ENCODE measurements at places on chromosomes 1 and 21. TPM values are rescaled to one million over a fixed set of nuclear protein-coding genes. Genes with fewer than 3 reads are reported as not detected.

Gene GJA8
- total RNA-seq = not detected

Gene LRRC7
- total RNA-seq = under 0.01 TPM

Gene CYP4A11
- not detected for total RNA-seq

Gene CFAP45
- 0.44 TPM for total RNA-seq

All from placental pericyte (primary cell).